GM12891 (cell line): ENCODE measurements at places on chromosomes 7 and 10.

GRCh38 chr7:3028071-3028757 lies 15.5 kb downstream of the CARD11 start:
- no peak for DNase-seq

DNA sequence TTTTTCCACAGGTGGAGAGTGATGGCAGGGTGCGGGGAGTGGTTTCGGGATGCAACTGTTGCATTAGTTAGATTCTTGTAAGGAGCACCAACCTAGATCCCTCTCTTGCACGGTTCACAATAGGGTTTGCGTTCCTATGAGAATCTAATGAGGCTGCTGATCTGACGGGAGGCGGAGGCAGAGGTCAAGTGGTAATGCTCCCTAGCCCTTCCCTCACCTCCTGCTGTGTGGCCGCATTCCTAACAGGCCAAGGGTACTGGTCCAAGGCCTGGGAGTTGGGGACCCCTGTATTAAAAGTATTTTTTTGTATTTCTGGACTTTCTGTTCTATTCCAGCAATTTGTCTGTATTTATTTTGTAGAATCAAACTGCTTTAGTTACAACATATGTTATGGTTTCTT lies 7.2 kb downstream of the CBLL1 start:
- no peak for DNase-seq

DNA sequence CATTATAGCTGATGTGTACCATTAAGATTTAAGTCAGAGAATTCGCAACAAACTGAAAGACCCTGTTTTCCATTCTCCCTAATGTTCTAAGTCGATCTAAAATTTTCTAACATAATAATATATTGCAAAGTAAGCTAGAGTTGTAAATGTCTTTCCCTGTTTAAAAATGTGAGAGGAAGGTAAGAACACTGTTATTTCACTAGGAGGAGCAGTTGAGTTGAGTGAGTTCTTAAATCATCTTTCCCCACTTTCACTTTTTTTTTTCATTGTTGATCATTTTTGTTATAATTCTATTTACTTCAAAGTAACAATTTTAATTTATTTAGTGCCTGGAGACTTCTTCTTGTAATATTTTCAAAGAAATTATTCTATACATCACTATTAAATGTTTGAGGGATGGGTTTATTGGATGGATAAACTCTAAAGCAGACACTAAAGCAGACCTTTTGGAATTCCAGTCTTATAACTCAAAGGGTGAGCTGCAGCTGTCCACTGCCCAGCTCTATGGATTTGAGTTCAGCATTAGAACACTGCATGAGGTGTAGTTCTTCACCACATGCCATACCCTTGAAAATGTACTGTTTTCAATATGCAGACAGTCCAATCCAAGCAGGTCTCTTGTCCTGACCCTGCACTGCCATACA lies 181.3 kb upstream of the FZD1 start:
- no peak for DNase-seq

DNA sequence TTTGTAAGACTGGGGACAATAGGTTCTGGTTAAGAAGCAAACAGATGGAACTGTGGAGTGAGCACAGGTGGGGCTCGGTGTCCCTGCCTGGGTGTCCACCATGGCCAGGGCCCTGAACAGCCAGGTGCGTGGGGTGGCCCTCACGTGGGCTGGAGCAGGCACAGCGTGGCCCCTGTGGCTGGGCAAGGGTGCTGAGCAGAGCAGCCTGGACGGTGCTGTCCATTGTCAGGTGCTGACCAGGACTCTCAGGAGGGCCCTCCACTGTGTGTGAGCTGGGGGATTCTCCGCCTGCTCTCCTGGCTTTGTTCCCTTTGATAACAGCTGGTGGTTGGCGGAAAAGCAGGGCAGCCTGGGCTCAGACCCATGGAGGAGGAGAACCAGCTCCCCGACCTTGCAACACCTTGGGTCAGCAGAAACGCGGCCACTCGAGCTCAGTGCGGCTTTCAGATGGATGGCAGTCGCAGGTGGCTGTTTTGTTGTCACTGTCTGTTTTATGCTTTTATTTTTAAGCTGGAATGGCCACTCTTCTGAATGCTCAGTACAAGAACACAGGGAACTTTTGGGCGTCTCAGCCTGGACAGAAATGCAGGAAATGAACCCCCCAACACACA lies 273.9 kb upstream of the ADARB2 start:
- no peak for DNase-seq

GRCh38 chr7:33669251-33669670 lies 236.1 kb upstream of the BMPER start:
- no peak for DNase-seq

DNA sequence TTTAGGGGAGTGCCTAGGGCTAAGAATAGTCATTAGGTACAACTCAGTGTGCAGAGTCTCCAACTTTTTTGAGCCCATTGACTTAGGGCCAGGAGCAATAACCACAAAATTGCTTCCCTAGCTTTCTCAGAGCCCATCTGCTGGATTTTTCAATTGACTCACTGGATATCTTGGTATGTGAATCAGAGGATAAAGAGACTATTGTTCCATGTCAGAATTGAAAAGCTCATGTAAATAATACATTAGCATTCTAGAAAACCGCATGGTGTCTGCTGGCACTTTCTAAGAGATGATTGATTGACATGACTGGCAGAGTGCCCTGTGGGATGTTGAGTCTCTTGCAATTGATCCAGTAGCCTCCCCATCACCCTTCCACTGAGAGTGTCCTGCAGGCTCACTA lies 246.2 kb downstream of the CCDC7 start:
- DNase-seq = no peak

- DNase-seq = no peak
These were observed 74.2 kb downstream of the MAD1L1 start for GRCh38 chr7:2158331-2159175.
